Lung (tissue), 17 donors: ENCODE measurements at places on chromosomes 12 and 14.

- no peak for DNase-seq
Observed at GRCh38 chr14:43853541-43853940, 653.5 kb downstream of the FSCB start.

DNA sequence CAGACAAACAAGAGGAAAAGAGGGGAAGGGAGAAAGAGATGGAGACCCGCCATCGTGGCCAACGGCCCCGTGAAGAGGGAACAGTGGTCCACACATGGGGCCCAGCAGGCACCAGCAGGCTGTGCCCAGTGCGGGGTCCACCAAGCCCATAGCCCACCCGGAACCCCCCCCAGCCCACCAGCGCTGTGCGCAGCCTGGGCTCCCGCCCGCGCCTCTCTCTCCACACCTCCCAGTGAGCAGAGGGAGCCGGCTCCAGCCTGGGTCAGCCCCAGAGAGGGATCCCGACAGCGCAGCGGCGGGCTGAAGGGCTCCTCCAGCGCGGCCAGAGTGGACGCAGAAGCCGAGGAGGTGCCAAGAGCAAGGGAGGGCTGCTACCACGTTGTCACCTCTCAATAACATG lies 105.0 kb upstream of the TMTC1 start:
- no peak for DNase-seq

- peak; percentile 92 for DNase-seq
Observed at GRCh38 chr12:81541121-81541520, 218.0 kb downstream of the PPFIA2 start.

DNA sequence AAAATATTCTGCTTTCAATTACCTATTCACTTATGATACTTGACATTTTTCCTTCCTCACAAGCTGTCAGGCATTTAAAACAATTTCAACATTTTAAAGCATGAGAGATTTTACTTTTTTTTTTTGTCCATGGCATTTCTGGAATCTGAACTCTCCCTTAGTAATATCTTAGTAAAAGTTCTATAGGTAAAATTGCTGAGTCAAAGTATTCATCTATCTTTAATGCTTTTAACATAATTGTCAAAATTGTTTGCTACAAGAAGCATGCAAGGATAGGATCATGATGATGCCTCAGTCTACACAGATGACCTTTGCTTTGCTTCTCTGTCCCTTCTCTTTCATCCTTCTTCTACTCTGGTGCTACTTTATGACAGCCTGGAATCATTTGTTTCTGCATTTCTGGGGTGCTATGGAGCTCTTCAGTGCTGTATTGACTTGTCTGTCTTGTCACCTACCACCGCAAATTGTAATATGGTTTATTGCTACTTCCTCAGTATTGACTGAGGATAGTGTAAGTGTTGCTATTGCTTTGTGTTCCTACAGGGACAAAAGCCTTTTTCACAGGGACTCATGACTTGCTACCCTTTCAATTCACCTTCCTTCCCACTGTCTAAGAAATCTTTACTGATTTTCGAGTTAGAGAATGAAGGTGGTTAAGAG lies 589.8 kb upstream of the ATP2B1 start:
- DNase-seq = no peak

GRCh38 chr12:89212339-89212771 lies 139.9 kb downstream of the DUSP6 start:
- DNase-seq = no peak

GRCh38 chr12:3557116-3557697 lies 66.2 kb downstream of the PRMT8 start:
- no peak for DNase-seq

- DNase-seq = no peak
Observed at GRCh38 chr14:52018252-52018651, 28.9 kb downstream of the RTRAF start.

DNA sequence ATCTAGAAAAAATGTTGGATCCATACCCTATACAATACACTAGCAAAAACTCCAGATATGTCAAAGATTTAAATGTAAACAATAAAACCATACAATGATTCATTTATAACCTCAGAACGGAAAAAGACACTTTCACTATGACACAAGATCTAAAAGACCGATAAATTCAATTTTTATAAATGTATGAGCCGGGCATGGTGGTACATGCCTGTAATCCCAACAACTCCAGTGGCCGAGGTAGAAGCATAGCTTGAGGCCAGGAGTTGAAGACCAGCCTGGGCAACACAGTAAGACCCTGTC lies 2.5 kb upstream of the SOS2 start:
- no peak for DNase-seq

DNA sequence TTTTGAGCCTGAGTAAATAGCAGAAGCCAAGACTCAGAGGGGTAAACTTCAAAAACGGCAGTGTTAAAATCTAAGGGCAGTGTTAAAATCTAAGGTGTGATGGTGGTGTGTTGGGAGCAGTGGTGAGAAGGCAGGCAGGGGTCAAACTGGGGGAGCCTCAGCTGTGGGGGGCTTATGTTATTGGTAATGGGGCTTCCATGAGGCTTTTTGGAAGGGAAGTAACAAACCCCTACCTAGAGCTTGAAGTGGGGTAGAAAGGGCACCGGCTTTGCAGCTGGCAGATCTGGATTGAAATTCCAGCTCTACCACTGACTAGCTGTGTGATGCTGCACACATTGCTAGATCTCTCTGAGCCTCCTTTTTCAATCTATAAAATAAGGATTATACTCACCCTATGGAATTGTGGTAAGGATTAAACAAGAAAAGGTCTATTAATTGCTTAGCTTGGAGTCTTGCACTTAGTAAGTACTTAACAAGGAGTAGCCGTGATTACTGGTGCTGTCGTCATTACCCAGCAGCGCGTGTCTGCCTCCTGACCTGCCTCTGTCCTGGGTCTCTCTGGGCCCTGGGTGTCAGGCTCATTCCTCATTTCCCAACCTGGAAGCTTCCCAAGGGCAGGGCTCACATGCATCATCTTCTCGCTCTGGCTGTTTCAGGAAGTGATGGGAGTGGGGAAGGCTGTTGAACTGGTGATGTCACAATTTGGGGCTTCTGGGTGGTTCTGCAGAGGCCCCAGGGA lies 18.5 kb upstream of the KRT80 start:
- no peak for DNase-seq

DNA sequence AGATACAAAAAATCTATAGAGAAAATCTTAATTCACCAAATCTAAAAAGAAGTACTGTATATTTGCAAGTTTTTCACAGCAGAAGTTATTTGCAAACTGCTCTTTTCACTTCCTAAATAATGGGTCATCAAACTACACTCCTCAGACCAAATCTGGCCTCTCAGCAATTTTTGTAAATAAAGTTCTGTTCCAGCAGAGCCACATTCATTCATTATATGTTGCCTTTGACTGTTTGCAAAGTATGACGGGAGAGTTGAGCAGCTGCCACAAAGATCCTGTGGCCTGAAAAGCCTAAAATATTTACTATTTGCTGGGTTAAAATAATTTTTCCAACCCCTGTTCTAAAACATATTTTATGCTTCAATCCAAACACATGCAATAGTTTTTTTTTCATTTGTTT lies 1222.3 kb upstream of the SEL1L start:
- peak; percentile 79 for DNase-seq

GRCh38 chr14:76581592-76581991 lies 179.7 kb upstream of the VASH1 start:
- DNase-seq = no peak

- DNase-seq = peak; percentile 97
Observed at GRCh38 chr12:124422570-124423523, 128.0 kb downstream of the RFLNA start.

DNA sequence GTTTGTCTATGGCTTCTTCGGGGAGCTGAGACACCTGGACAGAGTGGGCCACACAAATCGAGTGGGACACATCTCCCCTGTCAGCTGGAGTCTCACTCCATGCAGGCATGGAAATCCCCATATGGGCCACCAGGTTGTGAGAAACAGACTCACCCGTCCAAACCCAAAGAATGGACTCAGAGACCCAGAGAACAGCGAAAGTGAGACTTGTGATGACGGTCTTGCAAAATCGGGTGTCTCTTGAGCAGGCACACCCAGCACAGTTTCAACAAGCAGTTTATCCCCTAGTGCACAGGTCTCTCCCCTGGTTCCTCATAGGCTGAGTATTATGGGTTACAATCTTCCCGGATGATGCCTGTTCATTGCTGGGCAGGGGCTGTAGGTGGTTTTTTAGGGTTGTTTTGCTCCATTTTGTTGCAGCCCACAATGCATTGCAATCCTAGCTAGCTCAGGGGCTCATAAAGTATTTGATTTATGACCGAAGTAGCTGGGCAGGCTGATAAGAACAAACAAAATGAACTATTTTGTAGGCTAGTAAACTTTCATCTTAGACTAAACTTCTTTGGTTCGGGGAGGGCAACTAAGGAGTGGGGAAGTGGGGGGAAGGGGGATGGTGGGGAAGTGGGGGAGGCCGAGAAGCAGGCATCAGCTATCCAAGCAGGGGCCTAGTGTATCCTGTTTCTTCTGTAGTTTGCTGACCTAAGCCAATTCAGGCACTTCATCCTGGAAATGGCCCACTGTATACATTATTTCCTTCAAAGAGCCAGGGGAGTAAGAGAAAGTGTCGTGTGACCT lies 45.3 kb downstream of the IQSEC3 start:
- DNase-seq = peak; percentile 37

GRCh38 chr14:102856179-102856578 lies 66.3 kb upstream of the AMN start:
- DNase-seq = no peak
